ENCODE measurements at places on chromosomes 2 and 18.

GRCh38 chr18:35683021-35683420 is 101.5 kb downstream of the GALNT1 start:
- no peaks in the 10 kb centered on the region for H3K36me3 ChIP-seq
- DNase-seq: no peak
- no peaks in the 10 kb centered on the region for H3K4me1 ChIP-seq
- no peaks in the 10 kb centered on the region for H3K27me3 ChIP-seq
- no peak overlapping the region for H3K27ac ChIP-seq

- no peaks in the 10 kb centered on the region for H3K36me3 ChIP-seq
- H3K27me3 ChIP-seq: no peaks in the 10 kb centered on the region
- no peaks in the 10 kb centered on the region for H3K4me1 ChIP-seq
These were observed 72.5 kb downstream of the SH3BP4 start for GRCh38 chr2:235024191-235024860.

DNA sequence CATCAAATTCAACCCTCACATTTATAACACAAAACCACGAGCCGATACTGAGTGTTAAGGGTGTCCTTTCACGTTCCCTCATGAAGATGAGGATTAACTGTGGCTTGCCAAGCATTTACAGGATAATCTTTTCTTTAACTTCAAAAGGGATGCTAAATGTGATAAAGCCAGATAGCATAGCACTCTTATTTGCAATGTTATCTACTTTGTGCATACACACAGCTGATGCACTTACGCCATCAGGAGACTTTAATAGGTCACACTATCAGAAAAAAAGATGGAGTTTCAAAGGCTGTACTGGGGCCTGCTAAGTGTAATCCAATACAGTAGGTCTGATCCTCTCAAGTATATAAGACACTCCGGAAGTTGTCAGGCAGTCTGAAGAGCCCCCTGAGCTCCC is 572.7 kb downstream of the PIK3C3 start:
- H3K27ac ChIP-seq: no peak overlapping the region
- H3K4me1 ChIP-seq: no peaks in the 10 kb centered on the region
- H3K27me3 ChIP-seq: no peaks in the 10 kb centered on the region

- H3K4me3 ChIP-seq: no peak overlapping the region
- H3K4me1 ChIP-seq: no peaks in the 10 kb centered on the region
- no peaks in the 10 kb centered on the region for H3K36me3 ChIP-seq
- peak; percentile 2 for DNase-seq
These were observed 29.6 kb downstream of the MCEE start for GRCh38 chr2:71100195-71100964.

DNA sequence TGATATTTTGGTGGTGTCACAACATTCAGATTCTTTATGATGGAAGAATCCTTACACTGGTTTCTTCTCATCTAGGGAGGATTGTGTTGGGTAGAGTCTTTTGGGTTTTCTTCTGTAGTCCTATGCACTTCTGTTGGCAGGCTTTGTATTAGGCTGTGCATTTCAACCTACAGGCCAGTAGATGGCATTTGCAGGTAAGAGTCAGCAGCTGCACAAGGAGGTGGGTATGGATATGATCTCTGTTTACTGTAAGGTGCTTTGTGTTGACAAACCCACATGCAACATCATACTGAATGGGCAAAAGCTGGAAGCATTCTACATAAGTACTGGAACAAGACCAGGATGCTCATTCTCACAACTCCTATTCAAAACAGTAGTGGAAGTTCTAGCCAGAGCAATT is 656.8 kb downstream of the METTL4 start:
- H3K36me3 ChIP-seq: no peaks in the 10 kb centered on the region
- H3K27ac ChIP-seq: no peak overlapping the region
- no peaks in the 10 kb centered on the region for H3K27me3 ChIP-seq
- no peak for DNase-seq
- H3K4me1 ChIP-seq: no peaks in the 10 kb centered on the region

- no peak overlapping the region for H3K4me3 ChIP-seq
- no peak overlapping the region for H3K27ac ChIP-seq
- no peaks in the 10 kb centered on the region for H3K27me3 ChIP-seq
These were observed 53.6 kb downstream of the CTDP1 start for GRCh38 chr18:79733135-79733701.

DNA sequence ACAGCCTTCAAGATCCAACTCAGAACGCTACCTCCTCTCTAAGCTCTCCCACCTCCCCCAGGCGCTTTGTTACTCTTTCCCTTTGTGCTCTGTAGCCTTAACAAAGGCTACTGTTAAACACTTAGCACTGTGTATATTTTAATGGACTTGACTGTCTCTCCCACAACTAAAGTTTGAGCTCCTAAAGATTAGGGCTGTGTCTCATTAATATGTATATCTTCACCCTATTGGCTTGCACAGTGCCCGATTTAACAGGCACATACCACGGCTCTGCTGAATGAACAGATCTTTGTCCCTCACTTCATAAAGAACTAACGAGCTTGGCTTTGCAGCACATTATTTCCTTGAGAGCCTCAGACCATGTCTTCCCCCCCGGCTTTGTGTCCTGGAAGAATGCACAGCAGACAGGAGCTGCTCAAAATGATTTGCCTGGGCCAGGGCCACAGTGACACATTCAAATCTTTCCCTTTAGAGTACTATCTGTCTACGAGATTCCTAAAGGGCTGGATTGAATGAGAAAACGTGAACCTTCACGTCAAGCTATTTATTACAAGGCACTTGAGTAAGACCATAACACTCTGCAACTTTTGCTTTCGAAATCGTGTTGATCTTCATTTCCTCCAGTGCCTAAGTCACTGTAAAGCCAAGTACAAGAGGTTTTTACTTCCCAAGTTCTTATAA is 22.1 kb downstream of the ABHD3 start:
- H3K27ac ChIP-seq: peak overlapping the region; percentile 61
- peak overlapping the region; percentile 50 for H3K4me3 ChIP-seq
- no peak for DNase-seq
- H3K27me3 ChIP-seq: no peaks in the 10 kb centered on the region
- H3K4me1 ChIP-seq: peaks cover 4% of the 10 kb centered on the region
- peaks cover 3% of the 10 kb centered on the region for H3K36me3 ChIP-seq

DNA sequence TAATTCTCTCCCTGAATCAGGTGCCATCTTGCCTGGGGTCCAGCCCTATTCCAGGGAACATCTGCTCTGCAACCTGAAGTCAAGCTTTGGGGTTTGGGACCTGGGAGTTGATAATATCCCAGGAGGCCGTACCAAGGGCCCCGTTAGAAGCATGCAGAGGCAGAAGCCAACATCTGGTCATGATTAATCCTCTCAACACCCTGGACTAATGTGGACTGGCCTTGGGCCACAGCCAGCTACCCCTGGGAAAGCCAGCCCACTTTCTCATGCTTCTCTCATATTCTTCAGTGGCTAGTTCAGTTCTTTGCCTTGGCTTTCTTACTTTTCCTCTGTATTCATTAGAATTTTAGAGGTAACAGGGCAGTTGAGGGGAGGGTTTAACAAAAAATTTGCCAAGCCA is 515.6 kb upstream of the NRP2 start:
- no peak for DNase-seq
- no peaks in the 10 kb centered on the region for H3K4me1 ChIP-seq
- H3K27me3 ChIP-seq: no peaks in the 10 kb centered on the region
- H3K36me3 ChIP-seq: no peaks in the 10 kb centered on the region
- H3K27ac ChIP-seq: no peak overlapping the region

GRCh38 chr2:108354136-108354535 is 23.6 kb upstream of the SULT1C4 start:
- H3K27me3 ChIP-seq: no peaks in the 10 kb centered on the region
- no peak overlapping the region for H3K4me3 ChIP-seq
- no peak for DNase-seq
- no peaks in the 10 kb centered on the region for H3K4me1 ChIP-seq

GRCh38 chr2:216665717-216666116 is 29.6 kb downstream of the IGFBP5 start:
- H3K4me3 ChIP-seq: no peak overlapping the region
- no peaks in the 10 kb centered on the region for H3K27me3 ChIP-seq
- no peak overlapping the region for H3K27ac ChIP-seq
- DNase-seq: no peak
- H3K4me1 ChIP-seq: no peaks in the 10 kb centered on the region

GRCh38 chr2:26185954-26186770 is 13.3 kb downstream of the GAREM2 start:
- no peaks in the 10 kb centered on the region for H3K27me3 ChIP-seq
- peaks cover 9% of the 10 kb centered on the region for H3K36me3 ChIP-seq
- DNase-seq: no peak

GRCh38 chr2:187890690-187891089 is 336.5 kb upstream of the TFPI start:
- no peak overlapping the region for H3K4me3 ChIP-seq
- H3K36me3 ChIP-seq: no peaks in the 10 kb centered on the region
- no peak overlapping the region for H3K27ac ChIP-seq
- H3K27me3 ChIP-seq: no peaks in the 10 kb centered on the region
- no peak for DNase-seq
- no peaks in the 10 kb centered on the region for H3K4me1 ChIP-seq

DNA sequence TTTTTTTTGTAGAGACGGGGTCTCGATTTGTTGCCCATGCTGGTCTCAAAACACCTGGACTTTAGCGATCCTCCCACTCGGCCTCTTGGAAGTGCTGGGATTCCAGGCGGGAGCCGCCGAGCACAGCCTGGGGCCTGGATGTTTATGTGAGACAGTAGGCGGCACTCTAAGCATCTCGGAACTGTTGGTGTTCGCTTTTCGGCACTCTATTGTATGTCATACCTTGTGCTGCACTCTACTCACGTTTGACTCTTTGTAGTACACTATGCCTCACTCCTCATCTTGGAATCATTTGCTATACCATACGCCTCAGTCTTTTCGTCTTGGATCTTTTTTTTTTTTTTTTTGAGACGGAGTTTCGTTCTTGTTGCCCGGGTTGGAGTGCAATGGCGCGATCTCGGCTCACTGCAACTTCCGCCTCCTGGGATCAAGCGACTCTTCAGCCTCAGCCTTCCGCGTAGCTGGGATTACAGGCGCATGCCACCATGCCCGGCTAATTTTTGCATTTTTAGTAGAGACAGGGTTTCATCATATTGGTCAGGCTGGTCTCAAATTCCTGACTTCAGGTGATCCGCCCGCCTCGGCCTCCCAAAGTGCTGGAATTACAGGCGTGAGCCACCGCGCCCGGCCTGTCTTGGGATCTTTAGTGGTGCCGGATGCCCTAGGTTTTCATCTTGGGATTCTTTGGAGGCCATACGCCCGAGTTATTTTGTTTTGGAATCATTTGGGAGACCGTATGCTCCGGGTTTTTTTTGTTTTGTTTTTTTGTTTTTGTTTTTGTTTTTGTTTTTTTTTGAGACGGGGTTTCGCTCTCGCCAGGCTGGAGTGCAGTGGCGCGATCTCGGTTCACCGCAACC is 24.2 kb upstream of the ZDBF2 start:
- H3K27ac ChIP-seq: no peak overlapping the region
- H3K4me1 ChIP-seq: no peaks in the 10 kb centered on the region
- no peak for DNase-seq
- H3K27me3 ChIP-seq: peaks cover 8% of the 10 kb centered on the region

GRCh38 chr2:181250691-181251090 is 206.5 kb upstream of the ITGA4 start:
- no peak overlapping the region for H3K27ac ChIP-seq
- no peaks in the 10 kb centered on the region for H3K36me3 ChIP-seq
- H3K27me3 ChIP-seq: no peaks in the 10 kb centered on the region
- no peaks in the 10 kb centered on the region for H3K4me1 ChIP-seq
- no peak for DNase-seq

DNA sequence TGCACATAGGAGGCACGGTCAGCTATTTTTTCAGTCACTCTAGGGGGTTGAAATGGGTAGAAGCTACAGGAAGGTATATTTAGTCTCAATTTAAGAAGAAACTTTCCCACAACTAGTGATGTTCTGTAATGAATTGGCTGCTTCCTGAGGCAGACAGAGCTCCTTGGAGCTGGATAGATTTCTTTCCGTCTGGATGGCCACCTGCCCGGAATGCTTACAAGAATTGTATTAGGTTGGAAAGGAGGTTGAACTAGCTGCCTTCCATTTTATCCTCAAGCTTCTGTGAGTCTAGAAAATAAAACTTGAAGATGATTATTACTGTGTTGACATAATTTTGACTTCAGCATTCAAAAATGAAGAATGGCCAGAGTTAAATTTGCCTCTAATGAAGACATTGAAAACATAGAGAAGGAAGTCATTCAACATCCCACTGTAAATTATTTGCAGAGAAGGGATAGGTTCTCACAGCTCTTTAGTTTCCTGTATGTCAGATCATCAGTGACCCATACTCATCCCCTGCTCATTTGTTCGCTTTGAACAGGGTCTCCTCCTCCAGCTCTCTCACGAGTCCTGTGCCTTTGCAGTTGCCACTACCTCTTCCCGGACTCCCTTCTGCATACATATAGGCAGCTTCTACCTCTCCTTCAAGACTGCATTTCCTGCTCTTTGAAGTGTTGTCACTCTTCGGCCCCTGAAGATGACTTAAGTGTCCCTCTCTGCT is 88.8 kb downstream of the CRIM1 start:
- H3K4me3 ChIP-seq: no peak overlapping the region
- no peak overlapping the region for H3K27ac ChIP-seq
- H3K27me3 ChIP-seq: no peaks in the 10 kb centered on the region
- H3K4me1 ChIP-seq: no peaks in the 10 kb centered on the region
- no peaks in the 10 kb centered on the region for H3K36me3 ChIP-seq

DNA sequence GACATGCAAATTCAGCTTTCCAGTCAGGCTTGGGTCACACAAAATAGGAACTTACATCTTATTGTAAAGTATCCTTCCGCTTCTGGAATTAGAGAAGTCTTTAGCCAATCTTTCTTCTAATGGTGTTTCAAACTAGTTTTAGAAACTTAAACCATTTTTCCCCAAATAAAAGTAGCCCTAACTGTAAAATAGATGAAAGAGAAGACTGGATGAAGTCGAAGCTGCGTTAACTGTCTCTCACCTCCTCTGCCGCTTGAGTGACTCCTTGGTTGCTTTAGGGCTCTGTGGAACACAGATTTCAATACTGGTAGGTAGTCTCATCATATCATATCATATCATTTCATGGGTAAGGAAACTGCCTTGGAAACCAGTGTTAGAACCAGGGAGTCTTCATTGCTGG is 498.4 kb downstream of the XIRP2 start:
- no peaks in the 10 kb centered on the region for H3K27me3 ChIP-seq
- H3K36me3 ChIP-seq: no peaks in the 10 kb centered on the region
- no peak for DNase-seq

- H3K4me1 ChIP-seq: no peaks in the 10 kb centered on the region
- no peaks in the 10 kb centered on the region for H3K36me3 ChIP-seq
- H3K27me3 ChIP-seq: no peaks in the 10 kb centered on the region
- DNase-seq: no peak
- no peak overlapping the region for H3K4me3 ChIP-seq
- no peak overlapping the region for H3K27ac ChIP-seq
These were observed 142.9 kb upstream of the FIGN start for GRCh38 chr2:163878718-163879117.

- no peaks in the 10 kb centered on the region for H3K4me1 ChIP-seq
- no peaks in the 10 kb centered on the region for H3K27me3 ChIP-seq
- no peak overlapping the region for H3K4me3 ChIP-seq
- H3K27ac ChIP-seq: no peak overlapping the region
These were observed 57.4 kb downstream of the ATIC start for GRCh38 chr2:215369181-215369760.
